ENCODE measurements at places on chromosomes 2 and 18. TPM values are rescaled to one million over a fixed set of nuclear protein-coding genes. Genes with fewer than 3 reads are reported as not detected.

Gene L3MBTL4
- total RNA-seq: 20.5 TPM

Gene ERFE
- total RNA-seq: not detected

Gene NEURL3
- 8.9 TPM for total RNA-seq

Gene TXNDC2
- not detected for total RNA-seq

Gene GTF2A1L
- 0.68 TPM for total RNA-seq

DNA sequence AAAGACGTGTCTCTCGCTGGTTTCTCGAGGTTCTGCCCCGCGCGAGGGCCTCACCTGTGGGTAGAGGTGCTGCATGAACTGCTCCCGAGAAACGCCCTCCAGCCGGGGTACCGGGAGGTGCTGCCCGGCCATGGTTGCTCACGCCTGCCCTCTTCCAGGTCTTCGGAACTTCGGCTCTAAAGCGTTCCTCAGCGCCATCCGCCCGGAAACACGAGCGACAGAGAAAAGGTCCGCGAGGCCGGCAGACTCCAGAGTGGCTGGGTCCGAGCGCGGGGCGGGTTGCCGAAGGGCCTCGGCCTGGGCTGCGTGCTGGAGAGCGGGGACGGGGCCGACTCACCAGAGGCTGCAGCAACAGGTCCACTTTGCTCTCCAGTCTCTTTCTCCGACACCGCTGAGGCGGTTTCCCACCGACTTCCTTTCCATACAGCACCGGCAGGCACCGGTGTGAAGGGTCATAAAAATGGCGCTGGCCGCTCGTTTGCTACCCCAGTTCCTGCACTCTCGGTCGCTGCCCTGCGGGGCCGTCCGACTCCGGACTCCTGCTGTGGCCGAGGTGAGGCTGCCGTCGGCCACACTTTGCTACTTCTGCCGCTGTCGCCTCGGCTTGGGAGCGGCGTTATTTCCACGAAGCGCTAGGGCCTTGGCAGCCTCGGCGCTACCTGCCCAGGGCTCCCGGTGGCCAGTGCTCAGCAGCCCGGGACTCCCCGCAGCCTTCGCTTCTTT, at the start of the genes MAIP1 and TYW5:
Gene MAIP1 (plus strand): TSS at position 244 of the 723 bp plus-strand sequence. CDS start 217 bp downstream, at position 461.
Gene TYW5 (minus strand): TSS at position 153 of the 723 bp plus-strand sequence. CDS start 21 bp downstream, at position 132.
- DNase-seq: peak; percentile 78

GRCh38 chr18:58321986-58322385, 278.0 kb downstream of the NEDD4L start:
- peak; percentile 87 for DNase-seq

DNA sequence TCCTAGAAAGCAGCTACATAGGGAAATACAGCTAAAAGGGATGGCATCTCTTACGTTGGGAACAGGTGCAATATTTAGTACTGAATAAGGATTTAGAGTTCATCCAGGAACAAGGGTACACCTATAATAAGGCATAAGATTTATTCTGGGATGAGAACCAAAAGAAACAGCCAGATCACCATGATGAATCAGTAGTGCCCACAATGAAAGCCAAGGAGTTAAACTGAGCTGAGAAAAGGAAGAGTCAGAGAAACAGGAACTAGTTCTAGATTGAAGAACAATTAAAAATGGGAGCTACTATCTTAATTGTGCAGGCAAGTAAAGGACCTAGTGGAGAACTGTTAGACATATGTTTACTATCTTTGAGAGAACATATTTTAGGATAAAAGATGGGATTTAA, 692.3 kb downstream of the LRP1B start:
- DNase-seq: no peak

DNA sequence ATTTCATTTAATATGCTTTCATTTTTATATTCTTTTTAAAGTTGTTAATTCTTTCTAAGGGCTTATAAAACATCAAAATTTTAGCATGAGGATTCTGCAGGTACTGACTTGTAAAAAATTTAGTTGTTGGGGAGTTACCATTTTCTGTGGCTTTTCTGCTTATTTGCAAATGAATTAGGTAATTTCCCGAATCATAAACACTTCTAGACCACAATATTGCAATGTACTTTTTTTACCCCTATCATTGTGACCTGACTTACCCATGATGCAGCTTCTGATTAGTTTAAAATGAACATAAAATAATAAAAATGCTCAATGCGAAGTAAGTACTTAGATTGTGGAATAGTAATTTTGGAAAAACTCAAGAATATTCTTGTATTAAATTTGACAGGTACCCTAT, 11.4 kb downstream of the ARL6IP6 start:
- DNase-seq: no peak

DNA sequence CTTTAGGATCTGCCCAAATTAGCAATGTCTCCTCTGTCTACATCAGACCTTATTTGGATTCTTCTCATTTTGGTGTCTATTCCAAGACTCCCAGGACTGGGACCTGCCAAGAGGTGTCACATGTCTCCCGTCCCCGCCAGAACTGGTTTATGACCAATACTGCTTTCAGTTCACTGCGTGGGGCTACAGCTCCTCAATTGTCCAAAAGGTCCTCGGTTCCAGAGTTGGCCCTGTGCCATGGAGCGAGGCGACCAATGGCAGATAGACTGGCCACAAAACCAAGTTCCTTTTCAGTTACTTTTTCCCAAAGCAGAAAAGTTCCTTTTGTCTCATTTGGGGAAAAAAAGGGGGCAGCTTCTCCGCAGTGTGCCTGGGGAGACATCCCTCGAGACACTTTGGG, 144.1 kb upstream of the ZNF236 start:
- no peak for DNase-seq

- no peak for DNase-seq
Observed at GRCh38 chr18:4125224-4125623, 329.9 kb downstream of the DLGAP1 start.

GRCh38 chr2:49260979-49261538, 106.7 kb upstream of the FSHR start:
- DNase-seq: no peak

DNA sequence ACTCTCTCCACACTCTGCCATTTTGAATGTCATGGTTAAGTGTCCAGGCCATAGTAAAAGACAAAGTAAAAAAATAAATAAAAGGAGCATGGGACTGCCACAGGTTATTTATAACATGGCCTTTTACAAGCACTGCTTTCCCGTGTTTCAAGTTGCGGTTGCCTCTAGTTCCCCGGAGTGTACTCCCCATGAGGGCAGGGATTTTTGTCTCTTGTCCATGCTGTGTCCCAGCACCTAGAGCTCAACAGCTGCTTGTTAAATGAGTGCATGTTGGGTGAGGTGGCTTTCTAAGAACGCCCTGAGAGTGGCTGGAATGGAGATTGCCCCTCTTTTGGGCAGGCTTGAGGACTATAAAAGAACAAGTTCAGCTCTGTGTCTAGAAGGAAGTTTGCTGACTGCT, 8.4 kb downstream of the CAVIN2 start:
- no peak for DNase-seq

- no peak for DNase-seq
Observed at GRCh38 chr2:163155279-163155883, 316.8 kb upstream of the KCNH7 start.

GRCh38 chr2:66189553-66189952, 245.4 kb upstream of the MEIS1 start:
- no peak for DNase-seq

GRCh38 chr2:42961385-42961811, 169.0 kb upstream of the HAAO start:
- DNase-seq: no peak

GRCh38 chr2:84121-84520, 37.8 kb upstream of the FAM110C start:
- no peak for DNase-seq

DNA sequence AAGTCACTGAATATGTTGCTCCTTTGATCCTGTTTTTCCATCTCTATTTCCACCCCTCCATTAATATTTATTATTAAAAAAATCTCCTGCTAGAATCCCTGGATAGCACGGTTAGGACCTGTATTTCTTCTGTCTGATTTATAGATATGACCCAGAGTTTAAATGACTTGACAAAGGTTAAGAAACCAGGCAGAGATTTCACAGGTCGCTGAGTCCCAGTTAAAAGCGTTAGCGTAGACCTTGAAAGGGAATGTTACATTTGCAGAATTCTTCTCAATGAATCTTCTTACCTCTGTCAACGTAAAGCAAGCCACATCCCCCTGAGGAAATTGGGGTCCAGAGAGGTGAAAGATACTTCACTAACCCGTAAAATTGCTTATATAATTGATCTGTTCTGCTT, 220.2 kb downstream of the GCA start:
- no peak for DNase-seq

GRCh38 chr2:236662231-236663185, 92.9 kb downstream of the ACKR3 start:
- no peak for DNase-seq

GRCh38 chr2:223019390-223019930, 32.5 kb upstream of the KCNE4 start:
- no peak for DNase-seq

DNA sequence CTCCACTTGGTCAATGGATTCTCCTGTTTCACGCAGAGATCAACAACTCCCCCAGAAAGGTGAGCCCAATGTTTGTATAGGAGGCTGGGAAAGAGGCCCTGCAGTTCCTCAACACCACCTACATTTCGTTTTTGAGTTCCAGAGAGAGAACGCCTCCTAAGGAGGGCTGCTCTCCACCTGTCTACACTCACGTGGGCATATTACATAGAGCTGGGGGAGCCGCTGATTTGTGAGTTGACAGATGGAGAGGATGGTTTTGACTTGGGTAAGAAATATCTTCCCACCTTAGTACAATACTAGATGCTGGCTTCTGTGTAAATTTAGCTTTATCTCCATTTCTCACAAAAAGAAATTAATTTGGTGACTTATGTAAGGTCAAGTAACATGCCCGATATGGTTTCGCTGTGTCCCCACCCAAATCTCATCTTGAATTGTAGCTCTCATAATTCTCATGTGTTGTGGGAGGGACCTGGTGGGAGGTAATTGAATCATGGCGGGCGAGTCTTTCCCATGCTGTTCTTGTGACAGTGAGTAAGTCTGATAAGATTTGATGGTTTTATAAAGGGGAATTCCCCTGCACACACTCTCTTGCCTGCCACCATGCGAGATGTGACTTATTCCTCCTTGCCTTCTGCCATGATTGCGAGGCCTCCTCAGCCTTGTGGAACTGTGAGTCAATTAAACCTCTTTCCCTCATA, 274.5 kb upstream of the PXDN start:
- no peak for DNase-seq

DNA sequence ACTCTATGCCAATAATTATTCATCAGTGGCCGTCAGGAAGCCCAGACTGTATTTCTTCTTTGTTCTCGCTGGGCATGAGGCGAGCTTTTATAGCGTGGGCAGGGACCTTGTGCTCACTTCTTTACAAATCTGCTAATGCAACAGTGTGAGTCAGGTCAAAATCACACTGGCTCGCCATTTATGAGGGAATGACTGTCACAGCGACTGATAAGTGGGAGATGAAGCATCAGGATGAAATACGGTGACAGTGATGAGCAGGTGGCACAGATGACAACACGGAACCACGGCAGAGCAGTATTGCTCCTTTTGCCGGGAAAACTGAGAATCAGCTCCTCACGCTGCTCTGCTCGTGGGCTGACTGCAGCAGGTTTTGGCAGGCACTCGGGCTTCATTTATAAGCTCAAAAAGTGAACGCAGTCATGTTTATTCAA, 20.5 kb downstream of the TYMS start:
- no peak for DNase-seq

GRCh38 chr2:189281201-189281600, 101.6 kb upstream of the COL5A2 start:
- DNase-seq: no peak

DNA sequence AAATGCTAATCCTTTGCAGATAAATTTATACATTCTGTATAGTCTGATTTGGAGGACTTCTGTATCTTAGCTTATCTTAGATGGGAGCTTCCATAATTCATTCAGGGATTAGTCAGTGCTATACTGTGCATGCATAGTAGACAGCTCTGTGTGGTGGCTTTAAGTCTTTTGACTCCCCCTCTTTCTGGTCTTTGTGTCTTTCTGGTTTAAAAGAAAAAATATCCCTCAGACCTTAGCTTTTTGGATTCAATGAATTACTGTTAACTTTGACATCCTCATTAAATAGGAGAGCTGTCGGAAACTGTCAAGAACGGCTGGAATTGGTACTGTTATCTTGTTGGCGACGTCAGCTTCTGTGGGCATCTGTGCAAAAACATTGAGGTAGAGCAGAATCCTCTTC, 130.4 kb downstream of the SPTBN1 start:
- DNase-seq: no peak

- DNase-seq: no peak
Observed at GRCh38 chr2:179555691-179556283, 291.2 kb upstream of the SESTD1 start.

Data from prostate gland (tissue), 2 donors.